ENCODE measurements at places on chromosomes 16 and 17.

DNA sequence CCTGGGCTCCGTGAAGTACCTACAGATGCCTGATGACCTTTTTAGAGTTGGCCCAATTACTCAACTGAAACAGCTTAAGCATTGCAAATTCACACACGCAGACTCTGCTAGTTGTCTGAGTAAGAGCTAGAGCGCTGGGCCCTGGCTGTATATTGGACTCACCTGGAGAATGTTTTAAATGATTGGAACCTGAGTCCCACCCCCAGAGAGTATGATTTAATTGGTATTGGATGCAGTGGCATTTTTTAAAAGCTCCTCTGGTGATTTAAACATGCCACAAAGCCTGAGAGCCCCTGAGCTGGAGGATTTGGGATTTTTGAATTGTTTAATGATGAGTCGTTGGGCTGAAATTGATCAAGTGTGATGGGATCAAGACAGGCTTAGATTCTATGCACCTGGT lies 143.9 kb upstream of the SDK2 start:
- no peak for DNase-seq

- DNase-seq = peak; percentile 38
Observed at GRCh38 chr17:39238311-39238972, 12.7 kb upstream of the STAC2 start.

GRCh38 chr17:16950488-16950887 lies 21.4 kb downstream of the TNFRSF13B start:
- DNase-seq = no peak

DNA sequence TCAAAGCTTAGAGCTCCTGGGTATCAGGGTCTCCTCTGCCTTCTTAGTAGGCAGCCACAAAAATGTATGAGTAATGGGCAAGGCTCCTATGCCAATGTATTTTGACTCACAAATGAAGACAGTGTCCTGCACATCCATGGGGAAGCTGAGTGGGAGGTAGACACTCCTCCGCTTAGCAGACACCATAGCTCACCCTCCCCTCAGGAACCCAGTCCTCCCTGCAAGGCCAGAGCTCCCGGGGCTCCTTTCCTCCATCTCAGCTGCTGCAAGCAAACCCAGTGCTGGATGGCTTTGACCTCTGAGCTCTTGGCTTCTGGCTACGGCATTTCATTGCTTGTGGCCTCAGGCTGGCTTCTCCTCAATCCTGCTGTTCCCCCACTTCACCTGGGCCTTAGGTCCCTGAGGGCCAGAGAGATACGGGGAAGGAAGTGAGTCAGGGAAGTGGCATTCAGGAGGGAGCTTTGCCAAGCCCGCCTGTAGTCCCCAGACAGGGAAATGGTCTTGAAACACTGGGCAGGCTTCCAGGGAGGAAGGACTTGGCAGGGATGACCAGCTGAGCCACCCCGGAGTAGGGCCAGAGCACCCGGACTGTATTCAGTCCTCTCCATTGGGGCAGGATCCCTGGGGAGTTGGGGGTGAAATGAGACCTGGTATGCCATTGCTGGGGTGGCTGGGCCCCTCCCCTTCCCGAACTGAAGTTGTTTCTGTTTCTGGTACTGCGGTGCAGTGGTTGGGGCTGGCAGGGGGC lies 4.5 kb downstream of the ABCC3 start:
- DNase-seq = no peak

DNA sequence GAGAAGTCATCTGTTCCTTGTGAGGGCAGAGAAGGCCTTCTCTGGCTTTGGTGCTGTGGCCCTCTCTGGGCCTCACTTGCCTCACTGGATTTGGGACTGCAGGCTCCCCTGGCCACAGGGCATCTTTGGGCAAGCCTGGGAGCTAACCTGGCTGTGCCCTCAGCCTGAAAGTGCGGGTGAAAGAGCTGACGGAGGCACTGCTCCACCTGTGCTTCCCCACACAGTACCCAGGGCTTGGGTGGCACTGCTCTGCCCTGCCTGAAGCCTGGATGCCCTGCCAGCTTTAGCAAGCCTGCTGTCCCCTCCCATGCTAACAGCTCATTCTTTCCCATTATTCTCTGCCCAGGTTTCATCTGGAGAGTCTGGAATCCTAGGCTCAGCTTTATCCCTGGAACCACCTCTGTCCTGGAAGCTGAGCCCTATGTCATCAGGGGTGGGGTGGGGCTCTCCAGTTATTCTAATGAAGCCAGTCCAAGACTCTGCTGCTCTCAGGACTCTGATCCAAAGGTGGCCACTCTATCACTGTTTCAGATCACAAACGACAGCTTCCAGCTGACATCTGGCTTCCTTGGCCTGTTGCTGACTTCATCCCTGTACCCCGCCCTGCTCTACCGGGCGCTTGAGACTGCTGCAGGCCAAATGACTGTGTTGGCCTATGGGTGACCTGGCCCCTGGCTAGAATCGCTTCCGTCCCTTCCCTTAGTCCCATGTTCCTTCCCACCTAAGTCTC lies 29.3 kb downstream of the HIC1 start:
- no peak for DNase-seq

DNA sequence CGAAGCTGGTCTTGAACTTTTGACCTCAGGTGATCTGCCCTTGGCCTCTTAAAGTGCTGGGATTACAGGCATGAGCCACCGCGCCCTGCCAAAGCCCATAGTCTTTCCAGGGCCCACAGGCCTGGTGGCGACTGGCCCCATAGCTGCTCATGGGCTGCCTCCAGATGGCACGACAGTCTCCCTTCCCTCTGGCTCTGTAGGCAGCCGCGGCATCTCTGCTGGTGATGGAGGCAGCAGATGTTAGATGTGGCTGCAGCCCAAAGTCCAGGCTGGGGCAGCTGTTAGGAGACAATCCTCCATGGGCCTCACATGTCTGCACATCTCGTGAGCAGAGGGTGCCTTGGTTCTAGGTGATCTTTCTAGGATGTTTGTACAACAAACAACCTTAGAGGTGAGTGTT lies 69.7 kb upstream of the DNAJA2 start:
- no peak for DNase-seq

DNA sequence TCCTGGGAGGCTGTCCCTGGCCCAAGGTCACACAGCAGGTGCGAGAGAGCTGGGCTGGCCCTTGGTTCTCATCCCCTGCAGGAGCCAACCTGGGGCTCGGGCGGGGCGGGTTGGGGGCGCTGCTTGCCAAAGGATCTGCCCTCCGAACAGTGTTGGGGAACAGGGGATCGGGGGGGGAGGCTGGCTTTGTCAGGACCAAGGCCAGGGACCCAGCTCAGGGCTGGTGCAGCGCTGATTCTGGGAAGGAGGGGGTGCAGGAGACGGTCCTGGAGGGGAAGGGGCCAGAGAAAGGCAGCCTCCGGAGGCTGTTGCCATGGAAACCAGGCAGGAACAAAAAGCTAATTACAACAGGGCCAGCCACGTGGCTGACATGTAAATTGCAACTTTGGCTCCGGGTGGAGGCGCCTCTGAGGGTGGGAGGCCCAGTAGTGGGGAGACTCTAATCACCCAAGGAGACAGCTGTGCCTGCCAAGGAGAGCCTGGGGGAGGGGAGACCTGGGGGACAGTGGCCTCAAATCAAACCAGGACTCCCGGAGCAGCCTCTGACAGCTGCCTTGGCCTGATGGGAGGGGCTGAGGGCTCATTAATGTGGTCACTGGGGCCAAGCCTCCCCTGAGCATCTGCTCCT lies 1.3 kb downstream of the TUBB3 start:
- DNase-seq = no peak

DNA sequence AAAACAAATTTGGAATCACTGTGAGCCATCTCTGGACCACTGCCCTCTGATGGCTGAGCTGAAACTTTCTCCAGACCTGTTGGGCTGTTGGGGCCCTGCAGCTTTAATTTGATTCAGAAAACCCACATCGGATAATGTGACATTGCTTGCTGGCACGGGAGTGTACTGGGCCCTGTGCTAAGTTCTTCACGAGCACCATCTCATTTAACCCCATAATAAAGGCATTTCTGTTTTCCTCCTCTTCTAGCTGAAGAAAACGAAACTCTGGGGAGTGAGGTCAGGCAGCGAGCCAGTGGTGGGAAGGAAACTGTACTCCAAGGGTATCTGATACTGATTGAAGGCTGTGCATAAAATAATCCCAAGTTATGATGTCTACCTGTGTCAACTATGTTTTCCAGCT lies 34.5 kb upstream of the TNRC6A start:
- no peak for DNase-seq

DNA sequence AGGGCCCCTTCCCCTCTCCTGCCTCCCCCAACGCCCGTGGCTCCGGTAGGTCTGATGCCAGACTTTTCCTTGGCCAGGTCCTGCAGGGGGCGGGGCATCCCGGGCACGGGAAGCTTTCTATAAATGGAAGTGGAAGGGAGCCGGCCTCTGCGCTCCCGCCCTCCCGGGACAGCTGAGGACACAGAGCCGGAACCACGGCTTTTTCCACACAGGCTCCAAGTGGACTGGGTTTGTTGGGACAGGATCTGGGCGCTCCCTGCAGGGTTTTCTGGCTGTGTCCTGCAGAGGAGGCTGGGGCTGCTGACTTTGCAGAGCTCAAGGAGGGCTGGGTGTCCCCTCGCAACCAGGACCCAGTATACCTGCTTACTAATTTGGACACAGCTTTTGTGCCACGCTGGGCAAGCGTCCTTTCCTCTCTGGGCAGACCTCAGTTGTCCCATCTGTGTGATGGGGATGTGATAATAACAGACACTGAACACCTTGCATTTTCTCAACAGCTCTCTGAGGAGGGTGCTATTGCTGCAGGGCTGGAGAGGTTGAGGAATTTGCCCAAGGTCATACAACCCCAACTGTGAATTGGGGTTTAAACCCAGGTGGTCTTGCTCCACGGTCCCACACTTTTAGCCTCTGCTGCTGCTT lies 1.8 kb downstream of the TNS4 start:
- DNase-seq = no peak

GRCh38 chr17:50200457-50201275 lies 765 bp downstream of the COL1A1 start:
- peak; percentile 59 for DNase-seq

GRCh38 chr16:8342276-8342675 lies 248.0 kb downstream of the TMEM114 start:
- DNase-seq = no peak

GRCh38 chr16:78962457-78962929 lies 638.0 kb downstream of the MAF start:
- DNase-seq = no peak

GRCh38 chr17:44779211-44780025 lies 20.6 kb downstream of the ADAM11 start:
- peak; percentile 53 for DNase-seq

DNA sequence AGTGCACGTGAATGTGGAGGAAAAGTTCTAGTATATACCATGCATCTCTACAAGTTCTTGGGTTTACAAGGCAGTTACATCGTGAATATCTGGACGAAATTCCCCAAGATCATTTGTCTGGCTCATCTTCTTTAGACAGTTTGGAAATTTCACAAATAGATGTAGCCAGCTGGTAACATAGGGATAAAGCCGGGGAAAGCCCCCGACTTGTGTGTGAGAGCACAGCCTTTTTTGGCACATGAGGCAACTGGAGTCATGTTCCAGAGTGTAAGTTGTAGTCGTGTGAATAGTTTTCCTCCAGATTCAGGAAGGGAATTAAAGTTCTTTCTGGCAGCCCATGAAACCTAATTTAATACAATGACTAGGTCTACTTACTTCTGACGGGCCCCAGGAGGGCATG lies 62.3 kb downstream of the MARCHF10 start:
- DNase-seq = no peak

All from stimulated activated CD8-positive, alpha-beta memory T cell treated with anti-CD3 and anti-CD28 coated beads, Interleukin-4, amount 100 ng/mL, for 1 hour (primary cell).